ENCODE measurements at places on chromosomes 13 and 19.

DNA sequence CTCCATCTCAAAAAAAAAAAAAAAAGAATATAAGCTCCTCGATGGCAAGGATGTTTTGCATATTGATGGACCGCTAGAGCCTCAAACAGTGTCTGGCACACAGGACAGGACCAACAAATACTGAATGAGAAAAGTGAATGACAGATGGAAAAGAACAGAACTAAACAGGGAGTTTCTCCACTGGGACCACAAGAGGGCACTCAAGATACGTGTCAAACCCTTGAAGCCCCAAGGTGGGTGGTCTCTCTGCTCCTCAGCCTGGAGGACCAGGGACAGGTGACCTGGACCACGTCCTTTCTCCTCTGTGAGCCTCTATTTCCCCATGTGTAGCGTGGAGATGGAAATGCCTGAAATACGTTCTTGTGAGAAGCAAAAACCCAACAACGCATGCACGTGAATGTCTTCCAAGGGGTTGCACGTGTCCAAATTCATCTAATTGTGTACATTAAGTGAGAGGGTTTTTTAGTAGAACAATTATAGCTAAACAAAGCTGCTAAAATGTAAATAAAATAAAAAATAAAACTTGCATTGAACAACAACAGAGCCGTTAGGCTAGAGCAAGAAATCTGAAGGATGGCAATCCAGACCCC, 5.7 kb upstream of the CDC42EP5 start:
- DNase-seq: no peak

DNA sequence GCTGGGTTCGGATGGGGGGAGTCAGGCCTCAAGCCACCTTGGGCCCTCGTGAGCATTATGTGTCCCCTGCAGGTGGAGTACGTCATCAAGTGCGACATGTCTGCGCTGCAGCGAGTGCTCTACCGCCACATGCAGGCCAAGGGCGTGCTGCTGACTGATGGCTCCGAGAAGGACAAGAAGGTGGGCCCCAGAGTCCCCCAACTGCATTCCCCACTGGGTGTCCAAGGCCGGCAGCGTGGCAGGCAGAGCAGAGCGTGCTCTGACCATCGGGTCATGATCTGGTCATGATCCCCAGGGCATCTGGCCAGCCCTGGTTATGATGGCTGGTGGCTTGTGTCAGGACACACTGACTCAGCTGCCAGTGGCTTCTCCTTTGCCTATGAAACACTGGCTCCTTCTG, 63.4 kb downstream of the SMARCA4 start:
- no peak for DNase-seq

GRCh38 chr13:65595916-65596315, 1634.2 kb downstream of the PCDH9 start:
- DNase-seq: no peak

GRCh38 chr19:41816761-41817160, 20.4 kb downstream of the CEACAM3 start:
- DNase-seq: no peak

GRCh38 chr13:21235174-21235573, 58.7 kb downstream of the MRPL57 start:
- no peak for DNase-seq
